Fibroblast of villous mesenchyme (primary cell): ENCODE measurements at places on chromosomes 7 and 10. TPM values are rescaled to one million over a fixed set of nuclear protein-coding genes. Genes with fewer than 3 reads are reported as not detected.

GRCh38 chr7:29606830-29607229, 43.2 kb downstream of the PRR15 start:
- no peak for DNase-seq

- no peak for DNase-seq
These were observed 25.1 kb downstream of the MAT1A start for GRCh38 chr10:80264081-80265056.

DNA sequence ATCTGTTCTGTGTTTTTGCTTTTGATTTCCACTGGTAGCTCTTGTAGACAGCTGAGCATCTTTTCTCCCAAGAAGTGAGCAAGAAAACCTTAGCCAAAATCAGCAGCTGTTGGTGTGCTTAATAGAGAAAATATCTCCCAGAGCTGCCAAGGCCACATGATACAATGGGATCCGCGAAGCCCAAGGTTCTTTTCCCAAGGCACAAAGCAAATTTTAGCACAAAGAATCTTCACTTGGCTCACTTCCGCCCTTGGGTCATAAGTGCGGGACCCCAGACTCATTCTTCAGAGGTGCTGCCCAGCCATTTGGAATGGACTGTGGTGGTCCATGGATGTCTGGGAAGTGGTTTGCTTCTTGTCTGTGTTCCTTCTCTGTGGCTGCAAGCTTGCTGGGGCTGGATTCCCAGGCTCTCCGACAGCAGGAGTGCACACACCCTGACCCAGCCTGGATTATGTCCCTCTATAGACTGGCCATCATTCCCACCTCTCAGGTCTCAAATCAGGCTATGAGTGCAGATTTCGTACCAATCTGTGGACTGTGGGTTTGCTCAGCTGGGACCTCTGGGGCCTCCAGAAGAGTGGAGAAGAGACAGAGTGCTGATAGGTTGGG, 93.0 kb upstream of the TMEM72 start:
- DNase-seq = no peak

GRCh38 chr7:147742301-147742700, 848.3 kb upstream of the C7orf33 start:
- no peak for DNase-seq

WNT8B gene
- total RNA-seq = not detected in 2 replicates
